ENCODE measurements at places on chromosomes 4 and X.

DNA sequence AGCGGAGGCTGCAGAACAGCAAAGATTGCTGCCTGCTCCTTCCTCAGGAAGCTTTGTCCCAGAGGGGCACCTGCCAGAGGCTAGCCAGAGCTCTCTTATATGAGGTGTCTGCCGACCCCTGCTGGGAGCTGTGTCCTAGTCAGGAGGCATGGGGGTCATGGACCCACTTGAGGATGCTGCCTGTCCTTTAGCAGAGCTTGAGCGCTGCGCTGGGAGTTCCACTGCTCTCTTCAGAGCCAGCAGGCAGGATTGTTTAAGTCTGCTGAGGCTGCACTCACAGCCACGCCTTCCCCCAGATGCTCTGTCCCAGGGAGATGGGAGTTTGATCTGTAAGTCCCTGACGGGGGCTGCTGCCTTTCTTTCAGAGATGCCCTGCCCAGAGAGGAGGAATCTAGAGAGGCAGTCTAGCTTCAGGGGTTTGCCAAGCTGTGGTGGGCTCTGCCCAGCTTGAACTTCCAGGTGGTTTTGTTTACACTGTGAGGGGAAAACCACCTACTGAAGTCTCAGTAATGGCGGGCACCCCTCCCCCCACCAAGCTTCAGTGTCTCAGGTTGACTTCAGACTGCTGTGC is 10.9 kb downstream of the DCK start:
- DNase-seq: no peak

DNA sequence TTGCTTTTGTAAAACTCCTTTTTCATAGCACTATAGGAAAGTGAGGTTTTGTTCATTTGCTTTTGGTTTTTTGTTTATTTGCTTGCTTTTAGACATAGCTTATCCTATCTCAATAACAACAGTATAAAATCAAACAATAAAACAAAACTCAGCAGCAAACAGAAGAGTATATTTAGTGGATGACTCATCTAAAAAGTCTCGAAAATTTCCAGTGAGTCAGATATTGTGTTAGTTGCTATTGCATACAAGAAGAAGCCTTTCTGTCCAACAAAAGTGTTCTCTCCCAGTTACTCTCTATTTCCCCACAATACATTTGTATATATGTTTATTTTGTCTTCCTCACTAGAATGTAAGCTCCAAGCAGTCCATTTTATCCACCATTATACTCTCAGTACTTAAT is 36.0 kb upstream of the NPNT start:
- DNase-seq: no peak

DNA sequence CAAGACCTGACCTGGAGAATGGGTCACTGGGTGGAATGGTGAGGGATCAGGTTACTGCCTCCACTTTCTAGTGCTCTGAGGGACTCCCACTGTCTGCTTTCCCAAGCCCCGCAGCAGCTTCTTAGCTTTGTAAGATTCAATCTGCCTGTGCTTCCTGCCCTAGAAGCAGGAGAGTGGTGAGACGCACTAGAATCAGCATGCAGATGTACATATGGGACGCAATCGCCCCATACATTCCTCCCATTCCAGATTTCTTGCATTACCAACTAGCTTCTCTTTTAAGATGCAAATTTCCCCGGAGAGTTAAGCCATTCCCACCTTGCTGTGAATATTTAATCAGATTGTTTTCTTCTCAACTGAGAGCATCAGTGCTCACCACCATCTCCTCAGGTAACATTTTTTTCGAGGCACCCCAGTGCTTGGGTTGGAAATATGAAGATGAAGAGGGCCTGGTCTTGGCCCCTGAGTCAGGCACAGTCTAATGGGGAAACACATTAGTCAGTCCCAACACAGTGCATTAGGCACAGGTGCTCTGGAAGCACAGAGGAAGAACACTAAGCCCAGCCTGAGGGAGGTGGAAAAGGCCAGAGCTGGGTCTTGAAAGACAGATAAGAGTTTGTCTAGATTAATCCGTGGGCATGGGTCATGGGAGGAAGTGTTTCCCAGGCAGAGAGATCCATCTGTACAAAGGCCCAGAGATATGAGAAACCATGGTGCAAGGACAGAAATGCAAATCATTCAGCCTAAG is 66.7 kb upstream of the PRPS1 start:
- DNase-seq: no peak

- no peak for DNase-seq
These were observed 15.6 kb downstream of the SCARB2 start for GRCh38 chr4:76197971-76198410.

DNA sequence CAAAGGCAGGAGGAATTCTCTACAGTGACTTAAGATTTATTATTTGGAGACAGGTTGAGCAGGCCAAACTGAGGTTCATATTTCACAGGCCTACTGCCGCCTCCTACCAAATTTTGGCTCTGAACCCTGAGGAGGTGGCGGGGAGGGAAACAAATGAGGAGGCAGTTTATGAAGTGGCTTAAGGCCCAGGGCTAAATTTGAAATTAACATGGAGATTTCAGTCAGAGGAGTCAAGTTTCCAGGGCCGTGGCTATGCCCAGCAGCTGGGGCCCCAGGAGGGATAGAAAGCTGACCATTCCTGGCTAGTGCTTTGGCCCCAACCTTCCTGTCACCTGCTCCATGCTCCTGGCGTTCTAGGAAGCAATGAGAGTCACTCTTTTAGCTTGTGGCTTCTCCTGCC is 73.4 kb upstream of the ARHGAP36 start:
- DNase-seq: no peak
